ENCODE measurements at places on chromosomes 1 and 21. TPM values are rescaled to one million over a fixed set of nuclear protein-coding genes. Genes with fewer than 3 reads are reported as not detected.

GRCh38 chr1:151011154-151011850 is 3.1 kb downstream of the PRUNE1 start:
- H3K36me3 ChIP-seq: peaks cover 3% of the 10 kb centered on the region
- H3K27me3 ChIP-seq: no peaks in the 10 kb centered on the region
- peaks cover 31% of the 10 kb centered on the region for H3K4me1 ChIP-seq
- H3K4me3 ChIP-seq: no peak overlapping the region
- DNase-seq: no peak
- no peak overlapping the region for H3K27ac ChIP-seq

GRCh38 chr1:106584107-106584506 is 472.4 kb upstream of the PRMT6 start:
- H3K27ac ChIP-seq: no peak overlapping the region

DNA sequence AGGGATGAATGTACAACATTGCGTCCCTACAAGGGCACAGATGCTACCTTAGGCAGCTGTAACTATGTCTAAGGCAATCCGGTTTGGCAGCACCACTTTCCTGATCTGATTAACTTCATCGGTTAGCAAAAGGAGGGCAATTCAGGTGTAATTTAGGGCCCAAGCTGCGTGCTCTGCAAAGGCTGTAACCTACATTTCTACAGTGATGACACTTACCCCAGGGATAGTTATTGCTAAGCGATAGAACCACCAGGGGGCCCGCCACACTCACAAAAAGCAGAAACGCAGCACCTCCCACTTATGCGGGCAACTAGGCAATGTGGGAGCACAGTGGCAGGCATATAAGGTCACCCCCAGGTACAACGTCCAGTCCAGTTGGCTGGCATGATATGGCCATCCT is 113.5 kb downstream of the GDAP2 start:
- no peaks in the 10 kb centered on the region for H3K36me3 ChIP-seq
- H3K27me3 ChIP-seq: peaks cover 3% of the 10 kb centered on the region
- no peak overlapping the region for H3K27ac ChIP-seq
- H3K4me3 ChIP-seq: no peak overlapping the region

DNA sequence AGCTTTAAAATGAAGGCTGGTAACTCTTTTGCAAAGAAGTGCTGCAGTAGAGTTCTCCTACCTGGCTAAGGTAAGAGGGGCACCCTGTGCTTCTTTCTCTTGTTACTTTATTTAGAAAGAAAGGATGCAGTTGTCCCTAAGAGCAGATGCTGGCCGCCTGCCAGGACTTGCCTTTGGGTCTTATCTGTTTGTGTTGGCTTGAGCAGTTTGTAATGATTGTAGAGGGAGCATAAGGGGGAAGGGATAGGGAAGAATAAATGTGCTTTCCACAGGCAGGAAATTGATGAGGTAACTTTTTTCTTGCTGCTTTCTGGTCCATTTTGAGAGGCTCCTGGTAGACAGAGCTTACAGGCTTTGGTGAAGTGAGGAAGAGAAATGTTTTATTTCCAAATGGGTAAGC is 229.6 kb downstream of the HHAT start:
- H3K27me3 ChIP-seq: no peaks in the 10 kb centered on the region
- H3K27ac ChIP-seq: no peak overlapping the region
- DNase-seq: no peak

DNA sequence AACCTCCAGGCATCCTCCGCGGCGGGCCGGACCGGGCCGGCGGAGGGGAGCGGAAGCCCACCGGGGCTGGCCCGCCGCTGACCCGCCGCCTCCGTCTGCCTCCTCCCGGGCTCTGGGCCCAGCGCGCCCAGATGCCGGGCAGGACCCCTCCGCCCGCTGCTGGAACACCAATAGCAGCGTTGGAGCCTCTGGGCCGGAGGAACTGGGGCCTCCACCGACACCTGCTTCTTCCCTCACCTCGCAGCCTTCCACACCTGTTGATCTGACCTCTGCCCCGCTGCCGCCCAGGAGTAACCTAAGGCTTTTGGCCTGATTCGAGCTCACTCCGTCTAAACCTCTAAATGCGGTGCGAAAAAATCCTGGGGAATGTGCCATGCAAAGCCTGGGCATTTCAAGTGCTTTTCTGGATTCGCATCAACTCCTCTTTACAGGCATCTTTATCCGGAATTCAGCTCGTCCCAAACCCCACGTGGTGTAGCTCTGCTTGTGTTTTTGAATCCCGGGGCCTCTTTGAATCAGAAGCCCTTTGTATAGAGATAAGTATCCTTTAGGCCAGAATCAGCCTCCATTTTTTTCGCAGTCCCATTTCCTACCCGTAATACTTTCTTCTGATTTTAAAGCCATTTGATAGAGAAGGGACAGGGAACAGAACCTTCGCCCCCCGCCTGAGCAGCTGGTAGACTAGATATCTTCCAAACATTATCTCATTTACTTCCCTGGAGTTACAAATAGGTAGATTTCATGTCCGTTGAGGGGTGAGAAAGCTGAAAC is 680 bp upstream of the CNN3 start:
- H3K4me1 ChIP-seq: peaks cover 28% of the 10 kb centered on the region
- no peak for DNase-seq
- peak overlapping the region; percentile 82 for H3K27ac ChIP-seq
- peak overlapping the region; percentile 60 for H3K4me3 ChIP-seq
- no peaks in the 10 kb centered on the region for H3K27me3 ChIP-seq
- H3K36me3 ChIP-seq: no peaks in the 10 kb centered on the region

Gene TP73
- polyA plus RNA-seq: 0.26 TPM

Gene LMNA
- 53.1 TPM for polyA plus RNA-seq

DNA sequence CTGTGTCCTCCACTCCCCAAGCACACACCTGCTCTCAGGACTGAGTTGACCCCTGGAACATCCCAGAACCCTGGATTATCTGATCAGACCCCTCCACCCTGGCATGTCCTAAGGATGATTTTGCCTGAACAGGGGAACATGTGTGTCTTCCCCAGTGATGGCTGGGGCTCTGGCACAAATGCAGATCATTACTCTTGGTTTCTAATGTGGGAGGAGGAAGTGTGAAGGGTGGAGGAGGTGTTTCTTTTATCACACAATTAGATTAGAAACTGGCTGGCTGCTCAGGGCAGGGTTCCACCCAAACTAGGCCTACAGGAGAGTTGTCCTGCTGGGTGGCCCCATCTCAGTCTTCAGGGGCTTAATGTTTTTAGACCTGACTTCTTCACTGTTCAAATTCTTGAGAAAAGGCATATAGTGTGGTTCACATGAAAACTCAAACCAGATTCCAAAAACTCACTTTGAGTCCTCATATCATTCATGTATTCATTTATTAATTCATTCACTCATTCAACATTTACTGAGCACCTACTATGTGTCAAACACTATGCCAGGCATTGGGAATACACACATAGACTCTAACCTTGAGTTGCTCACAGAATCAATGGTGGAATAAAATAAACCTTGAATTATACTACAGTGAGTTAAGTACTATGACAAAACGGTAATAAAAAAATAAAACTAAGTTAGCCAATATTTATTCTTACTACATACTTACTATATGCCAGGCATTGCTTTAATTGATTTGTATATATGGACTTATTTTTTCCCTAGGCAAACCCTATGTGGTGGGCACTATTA is 221.8 kb upstream of the JUN start:
- DNase-seq: peak; percentile 32
- H3K36me3 ChIP-seq: no peaks in the 10 kb centered on the region
- H3K27me3 ChIP-seq: no peaks in the 10 kb centered on the region

DNA sequence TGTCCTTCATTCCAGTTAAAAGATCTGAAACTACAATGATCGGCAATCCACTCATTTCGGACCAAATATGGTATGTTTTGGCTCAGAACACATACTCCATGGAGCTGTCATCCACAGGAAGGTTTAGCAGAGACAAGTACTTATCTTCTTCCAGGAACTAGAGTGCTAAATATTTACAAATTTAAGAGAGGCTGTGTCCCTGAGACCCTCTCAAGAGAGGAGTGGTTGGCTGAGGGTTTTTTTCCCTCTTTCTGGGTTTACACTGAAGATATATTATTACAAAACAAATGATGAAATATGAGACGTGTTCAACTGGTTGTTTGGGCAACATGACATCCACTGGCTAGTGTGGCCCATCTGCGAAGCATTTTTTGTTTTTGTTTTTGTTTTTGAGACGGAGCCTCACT is 25.9 kb upstream of the NID1 start:
- H3K4me3 ChIP-seq: no peak overlapping the region
- H3K27ac ChIP-seq: no peak overlapping the region
- H3K4me1 ChIP-seq: no peaks in the 10 kb centered on the region
- no peak for DNase-seq
- H3K36me3 ChIP-seq: no peaks in the 10 kb centered on the region

DNA sequence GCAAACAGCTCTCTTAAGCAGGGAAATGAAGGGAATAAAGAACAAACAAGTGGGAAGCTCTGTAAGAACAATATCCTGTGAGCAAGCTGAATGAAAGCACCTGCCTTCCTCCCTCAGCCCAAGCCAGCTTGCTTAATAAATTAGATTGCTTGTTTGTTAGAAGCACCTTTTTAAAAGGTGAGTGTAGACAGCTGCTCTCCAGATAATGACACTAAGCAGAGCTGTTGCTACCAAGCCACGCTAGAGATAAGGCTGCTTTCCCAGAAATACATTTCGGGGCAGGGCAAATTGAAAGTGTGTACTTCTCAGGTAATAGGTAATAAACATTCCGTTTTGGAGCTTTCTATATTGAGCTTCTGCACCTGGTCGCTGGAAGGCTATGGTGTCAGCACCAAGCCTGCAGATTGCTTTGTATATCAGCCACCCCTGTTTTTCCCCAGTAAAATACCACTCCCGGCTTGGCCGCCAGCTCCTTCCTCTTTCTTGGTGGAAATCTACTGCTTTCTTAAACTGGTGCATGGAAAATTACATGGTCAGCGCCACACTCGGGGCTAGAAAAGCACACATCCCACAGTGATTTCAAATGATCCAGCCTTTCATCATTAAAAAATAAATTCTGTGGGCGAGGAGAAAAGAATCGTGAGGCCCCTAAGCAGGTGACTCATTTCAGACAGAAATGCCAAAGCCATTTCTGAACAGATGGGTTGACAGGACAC is 151.3 kb downstream of the ETS2 start:
- no peak overlapping the region for H3K27ac ChIP-seq
- no peaks in the 10 kb centered on the region for H3K27me3 ChIP-seq
- DNase-seq: no peak
- H3K4me1 ChIP-seq: no peaks in the 10 kb centered on the region

DNA sequence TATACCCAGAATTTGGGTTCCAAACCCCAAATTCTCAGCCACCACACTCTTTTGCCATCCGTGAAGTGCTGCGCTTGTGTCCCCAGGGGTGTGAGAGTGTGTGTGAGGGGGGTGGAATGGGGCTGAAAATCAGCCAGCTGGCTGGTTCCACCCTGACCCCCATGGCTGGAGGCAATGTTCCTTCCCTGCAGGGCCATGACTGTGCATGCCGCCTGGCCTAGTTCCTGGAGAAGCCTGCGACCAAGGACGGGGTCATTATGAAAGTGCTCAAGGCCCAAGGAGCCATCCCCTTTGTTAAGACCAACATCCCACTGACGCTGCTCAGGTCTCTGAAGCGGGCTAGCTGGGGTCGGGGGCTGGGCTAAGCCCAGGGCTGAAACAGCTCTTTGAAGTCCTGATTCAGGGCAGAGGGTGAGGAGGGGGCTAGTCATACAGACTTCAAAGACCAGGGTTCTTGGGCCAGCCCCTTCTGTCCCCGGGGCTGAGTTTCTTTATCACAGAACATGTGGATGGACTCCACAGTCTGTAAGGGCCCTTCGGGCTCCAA is 38.7 kb downstream of the FAAH start:
- no peaks in the 10 kb centered on the region for H3K36me3 ChIP-seq
- no peaks in the 10 kb centered on the region for H3K27me3 ChIP-seq
- no peak overlapping the region for H3K27ac ChIP-seq
- no peak for DNase-seq
- no peaks in the 10 kb centered on the region for H3K4me1 ChIP-seq

DNA sequence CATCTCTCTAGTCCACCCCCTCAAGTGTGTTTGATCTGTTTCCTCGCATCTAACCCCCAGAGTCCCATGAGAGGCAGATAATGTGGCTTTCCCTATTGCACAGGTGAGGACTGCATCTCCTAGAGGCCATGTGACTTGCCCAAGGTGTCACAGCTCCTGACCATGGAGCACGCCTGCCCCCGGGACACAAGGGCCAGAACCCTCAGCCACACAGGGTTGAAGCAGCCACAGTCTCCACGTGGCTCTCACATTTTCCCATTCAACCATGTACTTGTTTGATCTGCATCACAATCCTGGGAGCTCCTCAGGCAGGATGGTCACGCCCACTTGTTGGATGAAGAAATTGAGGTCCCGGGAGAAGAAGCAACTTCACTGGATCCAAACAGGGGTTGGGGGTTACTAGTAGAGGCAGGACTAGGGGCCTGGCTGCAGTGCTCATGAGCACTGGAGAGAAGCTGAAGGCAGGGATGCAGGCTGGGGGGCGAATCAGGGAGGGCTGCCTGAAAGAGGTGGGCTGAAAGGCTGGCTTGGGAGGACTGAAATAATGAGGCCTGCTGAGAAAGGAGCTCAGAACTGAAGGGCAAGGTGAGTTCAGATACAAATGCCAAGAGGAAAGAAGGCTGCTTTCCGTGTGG is 207.9 kb downstream of the PTPRU start:
- no peaks in the 10 kb centered on the region for H3K4me1 ChIP-seq
- no peaks in the 10 kb centered on the region for H3K27me3 ChIP-seq
- no peak overlapping the region for H3K4me3 ChIP-seq
- no peak for DNase-seq
- H3K27ac ChIP-seq: no peak overlapping the region

GRCh38 chr21:42845296-42845965 is 33.9 kb downstream of the WDR4 start:
- H3K4me3 ChIP-seq: no peak overlapping the region
- no peaks in the 10 kb centered on the region for H3K4me1 ChIP-seq
- no peak overlapping the region for H3K27ac ChIP-seq
- no peaks in the 10 kb centered on the region for H3K27me3 ChIP-seq

Gene LRRC39
- polyA plus RNA-seq: 0.91 TPM

Gene MIS18A
- polyA plus RNA-seq: 3.7 TPM

GRCh38 chr21:41508415-41509144 is 622 bp upstream of the TMPRSS2 start:
- H3K36me3 ChIP-seq: no peaks in the 10 kb centered on the region
- H3K4me3 ChIP-seq: no peak overlapping the region
- no peaks in the 10 kb centered on the region for H3K27me3 ChIP-seq
- H3K27ac ChIP-seq: no peak overlapping the region

- H3K4me1 ChIP-seq: no peaks in the 10 kb centered on the region
- no peak overlapping the region for H3K27ac ChIP-seq
- no peak for DNase-seq
- no peaks in the 10 kb centered on the region for H3K36me3 ChIP-seq
- no peak overlapping the region for H3K4me3 ChIP-seq
Observed at GRCh38 chr1:40896482-40896881, 34.3 kb upstream of the CITED4 start.
